ENCODE measurements at places on chromosomes 2 and 18. TPM values are rescaled to one million over a fixed set of nuclear protein-coding genes. Genes with fewer than 3 reads are reported as not detected.

The DAW1 gene
- not detected for total RNA-seq

The LMAN2L gene
- total RNA-seq = 28.0 TPM

The CYS1 gene
- 27.8 TPM for total RNA-seq

The GAL3ST2 gene
- total RNA-seq = 26.4 TPM

The AQP12B gene
- total RNA-seq = not detected

The ELOA2 gene
- total RNA-seq = not detected

The C2orf80 gene
- total RNA-seq = not detected

The ACTG2 gene
- 2,669 TPM for total RNA-seq

The LDLRAD4 gene
- 51.0 TPM for total RNA-seq

- DNase-seq = no peak
These were observed 522.3 kb downstream of the EIPR1 start for GRCh38 chr2:2855297-2855696.

DNA sequence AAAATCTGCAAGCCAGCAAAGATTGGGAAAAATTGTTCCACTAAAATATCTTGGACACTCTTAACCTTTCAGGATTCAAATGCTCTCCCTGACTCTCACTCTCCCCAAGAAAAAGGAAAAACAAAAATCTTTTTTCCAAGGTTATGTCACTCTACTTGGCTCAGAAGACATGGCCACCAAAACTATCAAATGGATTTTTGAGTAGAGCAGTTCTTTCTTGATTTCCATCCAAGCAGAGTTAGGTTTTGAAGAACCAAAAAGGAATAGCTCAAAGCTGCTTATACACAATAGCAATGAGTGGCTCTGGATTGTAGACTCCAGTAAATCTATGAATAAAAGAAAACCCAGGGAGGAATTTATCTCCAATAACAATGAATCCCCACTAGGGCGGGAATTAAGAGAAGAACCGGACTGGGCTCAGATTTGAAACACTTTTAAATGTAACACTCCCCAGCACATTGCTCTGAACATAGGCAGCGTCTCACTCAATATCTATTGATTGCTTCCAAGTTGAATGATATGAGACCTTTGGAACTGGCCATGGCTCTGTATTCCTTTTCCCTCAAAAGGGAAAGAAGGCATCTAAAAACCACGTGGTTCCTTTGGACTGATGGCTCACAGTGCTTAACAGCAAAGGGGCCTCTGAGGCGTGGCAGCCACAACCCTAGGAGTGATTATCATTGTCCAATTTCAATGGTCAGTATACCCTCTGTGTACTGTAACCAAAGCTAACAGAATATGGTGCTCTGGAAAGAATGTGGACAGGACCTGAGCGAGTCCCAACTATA, 68.3 kb downstream of the SPRED2 start:
- no peak for DNase-seq

- DNase-seq = no peak
These were observed 65.0 kb downstream of the UGGT1 start for GRCh38 chr2:128155970-128156369.

DNA sequence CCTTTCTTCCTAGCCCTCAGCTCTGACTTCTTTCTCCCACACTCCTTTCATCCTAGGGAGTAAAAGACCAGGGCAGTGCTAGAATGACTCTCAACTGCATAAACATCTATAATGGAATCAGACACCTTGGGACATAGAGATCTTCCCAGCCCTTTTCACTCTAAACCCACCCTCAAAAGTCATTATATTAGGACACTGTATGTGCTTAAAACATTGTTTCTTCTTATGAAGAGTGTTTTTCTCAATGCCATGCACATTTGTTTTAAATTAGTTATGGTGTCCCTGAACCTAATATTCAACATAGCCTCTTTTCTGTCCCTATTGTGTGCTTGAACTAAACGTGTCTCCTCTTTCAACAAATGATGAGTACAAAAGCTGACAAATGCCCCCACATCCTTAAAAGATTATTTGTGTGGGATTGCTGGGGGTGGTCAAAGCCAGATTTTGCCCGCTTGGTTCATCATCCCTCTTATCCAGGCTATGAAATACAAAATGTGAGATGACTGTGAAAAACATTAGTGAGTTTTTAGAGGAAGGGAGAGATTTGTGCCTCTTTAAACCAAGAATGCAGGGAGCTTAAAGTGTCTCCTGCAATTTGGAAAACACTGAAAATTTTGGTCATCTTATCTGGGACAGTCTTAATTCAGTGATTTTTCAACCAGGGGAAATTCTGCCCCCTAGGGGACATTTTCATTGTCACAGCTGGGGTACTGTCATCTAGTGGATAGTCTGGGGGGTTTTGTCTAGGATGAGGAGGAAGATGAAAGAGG, 29.0 kb downstream of the SERPINB5 start:
- DNase-seq = no peak

DNA sequence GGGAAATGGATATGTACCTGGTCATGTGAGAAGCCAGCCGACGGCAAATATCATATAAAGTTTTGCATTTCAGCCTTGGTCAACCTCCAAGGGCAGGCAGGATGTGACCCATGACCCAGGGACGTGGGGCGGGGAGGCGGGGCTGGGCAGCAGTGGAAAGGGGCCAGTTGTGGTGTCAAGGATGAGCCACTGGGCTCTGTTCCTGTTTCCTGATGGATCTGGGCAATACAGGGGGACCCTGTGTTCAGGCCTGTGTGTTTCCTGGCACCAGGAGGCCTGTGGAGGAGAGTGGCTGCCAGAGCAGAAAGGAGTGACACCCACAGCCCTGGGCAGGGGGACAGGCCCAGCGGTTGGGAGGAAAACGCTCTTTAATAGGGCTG, 106.9 kb downstream of the GATA6 start:
- no peak for DNase-seq

DNA sequence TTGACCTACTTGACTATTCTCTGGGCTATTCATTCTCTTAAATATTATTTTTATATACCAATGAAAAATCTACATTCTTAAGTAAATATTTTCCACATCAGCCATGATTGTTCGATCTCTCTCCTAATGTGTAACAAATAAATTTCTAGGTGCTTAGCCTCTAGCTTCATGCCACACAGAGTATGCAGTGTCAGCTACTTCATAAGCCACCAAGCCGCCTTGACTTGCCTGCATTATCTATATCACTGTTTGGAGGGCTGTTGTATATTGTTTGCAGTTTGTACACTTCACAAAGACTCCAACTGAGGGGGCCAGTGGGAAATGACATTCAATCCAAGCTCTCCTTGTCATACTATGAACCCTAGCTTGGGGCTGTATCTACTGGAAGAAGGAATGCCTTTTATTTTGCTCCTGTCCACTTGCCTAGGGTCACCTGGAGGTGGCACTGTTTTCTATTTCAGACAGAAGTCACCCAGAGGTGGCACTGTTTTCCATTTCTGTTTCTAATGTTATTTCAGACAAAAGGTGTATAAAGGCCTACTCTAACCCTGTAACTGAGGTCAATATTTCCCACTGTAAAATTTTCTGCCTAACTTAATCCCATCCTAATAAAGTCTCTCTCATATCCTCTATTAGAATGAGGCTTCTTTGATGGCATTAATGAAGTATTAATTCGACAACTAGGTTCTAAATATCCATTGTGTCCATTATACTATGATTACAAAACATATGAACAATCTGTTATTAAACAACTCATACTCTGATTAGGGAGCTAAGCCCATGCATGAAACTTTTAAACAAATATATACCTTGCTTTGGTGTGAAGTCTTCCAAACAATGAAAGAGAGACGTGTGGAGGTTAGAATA, 36.4 kb downstream of the COL5A2 start:
- DNase-seq = peak; percentile 37

DNA sequence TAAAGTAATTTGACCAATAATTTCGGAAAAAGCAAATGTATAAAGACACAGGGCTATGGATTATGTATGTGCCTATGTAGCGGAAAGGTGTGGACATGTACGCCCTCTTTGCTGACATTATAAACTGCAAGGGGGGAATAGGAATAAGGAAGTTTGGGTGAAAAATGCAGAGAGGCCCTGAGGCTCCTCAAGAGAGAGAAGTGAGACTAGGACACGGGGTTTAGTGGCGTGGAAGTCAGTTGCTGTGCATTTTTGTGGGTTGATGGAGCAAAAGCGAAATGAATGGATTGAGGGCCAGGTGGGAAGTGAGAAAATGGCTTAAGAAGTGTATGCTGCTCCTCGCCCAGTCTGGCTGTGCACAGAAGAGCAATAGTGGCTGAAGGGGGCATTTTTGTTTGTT, 96.2 kb upstream of the B3GNT7 start:
- no peak for DNase-seq

DNA sequence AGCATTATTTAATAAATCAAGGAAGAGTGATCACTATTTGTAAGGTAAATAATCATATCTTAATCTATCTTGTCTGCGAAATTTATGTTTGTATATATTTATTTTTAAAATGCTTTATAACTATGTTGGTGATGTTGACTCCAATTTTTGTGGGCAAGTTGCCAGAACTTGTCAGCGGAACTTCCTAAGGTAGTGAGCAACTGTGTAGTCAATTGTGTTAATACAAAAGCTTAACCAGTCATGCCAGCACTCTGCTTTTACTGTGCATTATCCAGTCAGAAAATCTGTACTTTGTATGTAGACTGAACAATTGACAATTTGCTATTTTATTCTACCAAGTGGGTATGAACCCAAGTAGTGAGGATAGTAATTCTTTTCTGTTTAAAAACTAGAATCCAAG, 61.9 kb upstream of the RND3 start:
- DNase-seq = no peak

DNA sequence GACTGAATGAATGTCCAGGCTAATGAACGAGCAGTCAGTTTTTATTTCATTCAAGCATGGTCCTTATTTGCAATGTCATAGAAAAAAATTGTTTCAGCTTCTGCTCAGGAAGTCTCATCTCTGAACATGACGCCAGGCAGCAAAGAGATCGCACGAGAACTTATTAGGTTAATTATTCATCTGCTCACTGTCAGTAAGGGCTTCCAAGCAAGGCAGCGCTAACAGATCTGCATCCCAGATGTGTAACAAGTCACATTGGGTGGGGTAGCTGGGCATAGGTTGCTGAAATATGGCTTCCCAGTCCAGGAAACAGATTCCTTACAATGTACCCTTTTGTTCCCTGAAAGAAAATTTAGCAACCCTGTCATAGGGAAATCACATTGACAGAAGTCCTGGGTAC, 63.5 kb downstream of the ANKRD44 start:
- DNase-seq = no peak

DNA sequence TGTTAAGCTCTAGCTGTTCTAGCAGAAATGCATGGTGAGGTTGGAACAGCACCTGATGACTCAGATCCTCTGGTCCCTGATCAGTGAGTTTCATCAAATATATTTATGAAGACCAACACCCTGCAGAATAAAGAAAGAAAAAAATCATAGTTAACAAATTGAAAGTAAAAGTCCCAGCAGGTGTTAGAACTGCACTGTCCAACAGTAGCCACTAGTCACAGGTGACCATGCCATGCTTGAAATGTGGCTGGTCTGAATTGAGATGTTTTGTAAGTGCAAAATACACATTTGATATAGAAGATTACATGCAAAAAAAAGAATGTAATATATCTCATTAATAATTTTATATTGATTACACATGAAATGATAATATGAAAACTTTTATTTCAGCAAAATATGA, 1010.7 kb upstream of the ZEB2 start:
- no peak for DNase-seq

GRCh38 chr2:39432701-39433100, 4.4 kb downstream of the MAP4K3 start:
- no peak for DNase-seq

- DNase-seq = no peak
These were observed 3.2 kb downstream of the HS1BP3 start for GRCh38 chr2:20647738-20648137.

GRCh38 chr2:54387059-54387991, 68.8 kb upstream of the SPTBN1 start:
- no peak for DNase-seq

DNA sequence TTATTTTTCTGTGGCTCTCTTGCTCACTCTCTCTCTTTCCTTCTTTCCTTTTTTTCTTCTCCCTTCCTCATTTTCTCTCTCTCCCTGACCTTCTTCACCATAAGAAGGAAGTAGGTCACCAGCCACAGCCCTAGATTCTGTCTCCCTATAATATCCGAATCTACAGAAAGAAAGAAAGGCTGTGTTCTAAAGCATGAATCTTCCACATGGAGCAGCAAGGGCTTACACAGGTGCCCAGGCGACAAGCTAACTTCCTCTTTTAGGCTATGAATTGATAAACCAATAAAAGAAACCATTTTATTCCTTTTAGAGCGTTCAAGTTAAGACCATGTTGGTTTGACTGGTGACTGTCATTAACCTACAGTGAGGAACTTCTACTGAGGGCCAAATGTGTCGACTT, 49.3 kb downstream of the CACNB4 start:
- DNase-seq = no peak

GRCh38 chr2:94986392-94986963, 39.0 kb upstream of the MAL start:
- DNase-seq = peak; percentile 28

DNA sequence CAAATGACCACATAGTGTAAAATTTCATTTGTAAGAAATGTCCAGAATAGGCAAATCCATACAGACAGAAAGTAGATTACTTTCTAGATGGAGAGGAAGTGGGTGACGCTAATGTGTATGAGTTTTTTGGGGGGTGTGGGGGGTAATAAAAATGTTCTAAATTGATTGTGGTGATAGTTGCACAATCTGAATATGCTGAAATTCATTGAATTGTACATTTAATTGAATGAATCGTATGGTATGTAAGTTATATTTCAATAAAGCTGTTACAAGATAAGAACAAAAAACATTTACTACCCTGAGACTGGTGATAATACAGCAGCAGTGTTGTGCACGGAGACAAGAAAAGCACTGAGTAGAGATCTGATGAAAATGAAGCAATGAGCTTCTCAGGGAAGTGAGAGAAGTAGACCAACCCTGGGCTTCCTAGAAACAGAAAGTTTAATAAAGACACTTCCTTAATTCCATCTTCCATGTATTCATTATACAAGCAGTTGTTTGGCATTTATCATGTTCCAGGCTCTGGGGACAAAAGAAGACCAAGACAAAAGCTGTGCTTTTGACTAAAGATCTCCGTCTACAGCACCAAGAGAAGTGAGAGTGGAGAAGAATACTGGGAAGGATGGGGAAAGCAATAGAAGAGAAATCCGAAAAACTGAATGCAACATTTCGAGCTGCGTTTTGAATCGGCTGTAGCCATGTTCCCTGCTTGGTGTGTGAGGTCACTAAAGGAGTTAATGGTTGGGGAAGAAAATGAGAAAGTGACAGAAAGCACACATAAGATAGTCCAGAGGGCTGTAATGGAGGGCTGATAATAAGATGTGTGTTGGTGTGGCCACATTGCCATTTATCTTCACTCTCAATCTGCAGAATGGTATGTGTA, 1.8 kb upstream of the PDE11A start:
- DNase-seq = no peak

DNA sequence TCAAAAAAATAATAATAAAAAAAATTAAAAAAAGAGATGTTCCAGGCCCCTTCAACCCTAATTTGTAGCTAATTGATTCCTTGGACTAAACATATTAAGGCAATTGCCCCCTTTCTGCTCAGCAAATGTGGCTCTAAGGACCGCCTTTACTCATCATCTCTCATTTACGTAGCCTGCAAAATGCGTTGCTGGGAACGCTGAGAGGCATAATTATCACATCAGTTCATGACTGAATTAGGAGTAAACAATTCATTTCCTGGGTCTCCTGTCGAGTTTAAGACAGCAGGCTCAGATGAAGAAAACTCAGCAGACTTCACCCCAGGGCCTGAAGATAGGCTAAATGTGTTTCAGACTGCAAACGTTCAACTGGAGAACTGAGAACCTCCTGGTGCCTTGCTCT, 413.5 kb downstream of the NBAS start:
- no peak for DNase-seq

All from mucosa of gallbladder (tissue), 1 donor.